ENCODE measurements at places on chromosomes 12 and 14.

- DNase-seq: no peak
Observed at GRCh38 chr14:83940253-83940652, 1589.7 kb upstream of the FLRT2 start.

DNA sequence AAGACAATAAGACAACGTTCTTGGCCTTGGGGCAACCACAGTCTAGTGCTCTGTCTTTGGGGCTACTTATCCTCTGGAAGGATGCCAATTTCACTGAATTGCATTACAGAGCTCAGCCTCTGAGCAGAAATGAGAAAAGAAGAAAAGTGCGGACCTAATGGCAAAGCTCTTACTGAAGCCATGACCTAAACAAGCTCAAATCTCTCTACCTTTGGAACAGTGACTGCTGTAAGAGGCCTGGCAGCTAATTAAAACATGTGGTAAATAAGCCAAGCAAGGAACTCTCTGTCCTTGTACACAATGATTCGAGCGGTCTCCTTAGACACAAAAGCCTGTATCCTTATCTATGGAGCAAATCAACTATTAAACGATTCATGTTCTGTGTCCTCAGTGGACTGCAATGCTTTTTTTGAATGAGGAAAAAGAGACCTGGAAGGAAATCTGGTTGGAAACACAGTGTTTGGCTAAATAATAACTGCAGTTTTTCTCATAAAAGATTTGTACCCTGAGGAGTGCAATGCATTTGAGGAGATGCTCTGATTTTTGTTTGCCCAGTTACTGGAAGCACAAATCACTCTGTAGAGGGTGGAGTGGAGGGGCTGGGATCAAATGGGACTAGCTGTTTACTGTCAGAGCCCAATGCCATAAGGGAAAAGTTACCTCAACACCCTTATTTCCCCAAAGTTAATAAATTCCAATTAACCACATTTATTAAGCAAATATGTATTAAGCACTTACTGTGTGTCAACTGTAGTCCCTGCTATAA, 113.9 kb downstream of the NDUFA12 start:
- no peak for DNase-seq

- no peak for DNase-seq
Observed at GRCh38 chr12:47652521-47653234, 53.2 kb downstream of the RPAP3 start.

DNA sequence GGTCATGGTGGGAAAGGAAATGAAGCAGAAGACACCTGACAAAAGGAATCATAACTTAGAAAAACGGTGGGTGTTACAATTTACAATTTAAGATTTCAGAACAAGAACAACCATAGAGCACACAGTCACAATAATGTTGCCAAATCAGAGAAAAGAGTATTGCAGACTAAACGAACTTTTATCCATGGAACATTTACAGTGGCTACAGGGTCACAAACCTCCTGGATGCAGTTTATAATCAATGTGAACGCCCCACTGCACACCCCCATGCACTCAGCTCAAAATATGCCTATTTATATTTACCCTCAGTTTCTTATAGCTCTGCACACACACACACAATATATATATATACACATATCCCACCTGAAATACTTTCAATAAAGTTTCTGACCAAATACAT, 8.0 kb downstream of the KRR1 start:
- no peak for DNase-seq

GRCh38 chr12:15037091-15037687, 64.3 kb downstream of the PDE6H start:
- DNase-seq: no peak

- DNase-seq: no peak
Observed at GRCh38 chr12:122835750-122836026, 431 bp downstream of the HIP1R start.

DNA sequence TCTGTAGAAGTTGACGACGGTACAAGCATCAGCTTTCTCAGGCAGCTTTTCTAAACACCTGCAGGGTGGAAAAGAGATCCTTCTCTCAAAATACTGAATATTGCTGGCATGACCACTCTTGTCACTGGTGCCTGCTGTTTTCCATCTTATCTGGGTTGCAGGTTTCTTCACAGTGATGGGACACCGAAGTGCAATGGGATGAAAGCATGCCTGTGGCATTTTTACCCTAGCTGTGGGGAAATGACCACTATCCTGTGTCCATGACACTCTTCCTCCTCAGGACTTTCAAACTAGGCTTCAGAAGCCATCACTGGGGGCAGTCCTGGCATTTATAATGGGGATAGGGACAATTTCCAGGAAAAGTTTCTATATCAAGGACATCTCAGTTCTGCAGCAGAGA, 98.5 kb downstream of the ETV6 start:
- no peak for DNase-seq

DNA sequence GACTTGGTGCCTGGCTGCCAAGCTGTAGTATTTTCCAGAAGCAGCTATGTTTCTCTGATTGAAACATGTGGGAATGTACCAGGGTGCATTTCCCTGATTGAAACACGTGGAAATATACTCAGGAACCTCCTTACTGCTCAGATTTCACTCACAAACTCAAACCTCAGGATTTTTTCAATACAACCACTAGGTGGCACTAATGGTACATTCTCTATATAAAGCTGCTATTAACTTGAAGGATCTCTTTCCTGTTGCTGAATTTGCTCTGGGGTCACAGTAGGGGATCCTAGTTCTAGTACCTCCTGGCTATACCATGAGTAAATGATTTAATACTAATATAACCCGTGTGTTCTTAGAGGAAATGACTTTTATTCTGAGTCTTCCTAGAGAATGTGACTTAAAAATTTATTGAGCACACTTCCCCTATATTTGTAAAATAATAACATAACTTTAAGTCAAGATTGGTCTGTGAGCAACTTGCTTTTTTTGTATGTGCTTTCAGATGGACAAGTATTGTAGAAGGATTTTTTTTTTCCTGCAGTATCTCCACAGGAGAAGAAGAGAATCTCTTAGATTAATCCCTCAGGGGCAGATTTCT, 173.8 kb upstream of the MIS18BP1 start:
- no peak for DNase-seq

GRCh38 chr12:71162832-71163763, 5.3 kb upstream of the TSPAN8 start:
- DNase-seq: no peak

DNA sequence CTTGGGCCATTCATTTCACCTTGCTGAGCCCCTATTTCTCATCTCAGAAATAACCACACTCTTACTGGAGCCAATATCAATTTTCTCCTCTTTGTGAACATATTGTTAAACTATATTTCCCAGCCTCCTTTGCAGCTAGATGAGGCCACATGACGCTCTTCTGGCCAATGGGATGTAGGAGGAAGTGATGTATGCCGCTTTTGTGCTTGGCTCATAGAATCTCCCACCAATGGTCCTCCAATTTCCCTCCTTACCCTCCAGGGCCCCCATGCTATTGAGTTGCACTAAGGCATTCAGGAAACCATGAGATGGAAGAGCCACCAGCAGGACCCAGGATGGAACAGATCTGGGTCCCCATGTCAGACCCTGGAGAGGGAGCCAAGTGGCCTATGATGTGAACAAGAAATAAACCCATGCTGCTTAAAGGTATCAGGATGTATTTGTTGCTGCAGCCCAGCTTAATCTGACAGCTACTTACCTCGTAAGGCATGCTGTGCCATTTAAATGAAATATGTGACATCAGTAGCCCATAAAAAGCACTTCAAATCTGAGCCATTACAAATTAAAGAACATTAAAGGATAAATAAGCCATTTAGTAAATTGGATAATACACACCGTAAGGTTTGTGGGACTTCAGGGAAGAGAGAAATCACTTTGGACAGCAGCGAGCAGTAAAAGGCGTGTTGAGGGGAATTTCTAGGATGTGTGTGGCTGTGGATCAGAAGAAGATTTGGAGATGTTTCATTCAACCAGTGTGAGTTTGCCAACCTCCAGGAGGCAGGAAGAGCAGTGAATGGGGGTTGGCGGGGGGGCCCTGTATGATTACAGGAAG, 24.4 kb upstream of the BDKRB2 start:
- no peak for DNase-seq

GRCh38 chr14:94011795-94012194, 14.3 kb upstream of the OTUB2 start:
- no peak for DNase-seq

DNA sequence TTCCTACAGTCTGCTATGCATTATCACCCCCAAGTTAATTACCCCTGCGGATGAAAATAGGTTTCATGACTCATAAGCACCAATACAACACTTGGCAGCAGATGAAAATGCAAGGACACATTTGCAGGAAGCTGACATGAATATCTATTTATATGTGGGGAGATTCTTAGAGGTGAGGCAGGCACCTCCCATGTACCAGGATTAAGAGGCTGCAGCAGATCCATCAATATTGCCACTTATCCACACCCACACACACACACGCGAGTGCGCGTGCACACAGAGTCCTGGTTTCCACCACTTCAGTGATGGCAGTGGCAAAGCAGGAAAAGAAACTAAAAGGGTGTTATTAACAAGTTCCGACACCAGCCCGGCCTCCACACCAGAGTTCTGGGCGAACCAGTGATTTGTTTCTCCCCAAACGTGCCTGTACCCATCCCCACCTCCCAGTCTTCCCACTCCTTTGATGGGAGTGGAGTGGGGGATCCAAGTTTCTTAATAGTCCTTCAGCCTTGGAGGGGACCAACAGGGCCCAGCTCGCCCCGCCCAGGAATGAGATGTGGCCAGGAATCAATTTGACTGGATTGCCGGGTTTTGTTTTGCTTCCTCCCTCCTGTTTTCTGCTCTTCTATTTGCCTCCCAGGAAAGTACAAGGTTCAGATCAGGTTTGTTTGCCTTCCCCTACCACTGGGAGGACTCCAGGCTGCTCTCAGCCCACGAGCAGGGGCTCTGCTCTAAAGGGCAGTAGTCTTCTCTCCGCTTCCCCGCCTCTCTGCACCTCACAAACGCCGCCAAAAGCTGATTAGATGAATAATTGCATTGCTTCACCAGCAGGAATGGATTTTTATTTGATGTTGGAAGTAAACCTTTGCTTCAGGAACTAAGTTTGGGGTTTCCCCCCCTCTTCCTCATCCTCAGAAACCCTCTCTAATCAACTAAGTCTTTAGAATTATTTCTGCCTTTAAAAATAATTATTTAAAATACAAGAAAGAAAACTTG, 5.2 kb downstream of the IRF2BPL start:
- no peak for DNase-seq

- peak; percentile 47 for DNase-seq
Observed at GRCh38 chr12:107320929-107321631, 227.7 kb upstream of the CRY1 start.

- no peak for DNase-seq
Observed at GRCh38 chr12:46332260-46332659, 40.3 kb downstream of the SLC38A2 start.

- DNase-seq: no peak
Observed at GRCh38 chr14:90681929-90682328, 134.3 kb downstream of the TTC7B start.

Measured in activated CD8-positive, alpha-beta memory T cell treated with anti-CD3 and anti-CD28 coated beads for 1 hour (primary cell).